CD4-positive, alpha-beta memory T cell (primary cell): ENCODE measurements at places on chromosomes 2 and 18. TPM values are rescaled to one million over a fixed set of nuclear protein-coding genes. Genes with fewer than 3 reads are reported as not detected.
A peak's percentile ranks its signal among the peaks of the same experiment; 100 is the strongest.

RBMS1 gene
- total RNA-seq = 101 TPM

OR6B2 gene
- total RNA-seq = not detected

HOXD3 gene
- not detected for total RNA-seq

GPR45 gene
- total RNA-seq = not detected

LHCGR gene
- not detected for total RNA-seq

CMPK2 gene
- 4.1 TPM for total RNA-seq

- no peak for DNase-seq
- no peaks in the 10 kb centered on the region for H3K36me3 ChIP-seq
- H3K4me1 ChIP-seq = peaks cover 23% of the 10 kb centered on the region
Measured at GRCh38 chr2:181367906-181368435, 89.2 kb upstream of the ITGA4 start.

DNA sequence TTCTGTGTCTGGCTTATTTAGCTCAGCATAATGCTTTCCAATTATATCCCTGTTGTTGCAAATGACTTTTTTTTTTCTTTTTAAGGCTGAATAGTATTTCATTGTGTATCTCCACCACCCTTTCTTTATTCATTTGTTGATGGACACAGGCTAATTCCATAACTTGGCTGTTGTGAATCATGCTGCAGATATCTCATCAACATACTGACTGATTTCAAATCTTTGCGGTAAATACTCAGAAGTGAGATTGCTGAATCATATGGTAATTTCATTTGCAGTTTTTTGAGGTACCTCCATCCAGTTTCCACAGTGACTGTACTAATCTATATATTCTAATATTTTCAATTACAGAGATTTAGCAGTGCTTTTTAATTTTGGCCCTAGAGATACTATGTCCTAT lies 266.2 kb downstream of the TMX3 start:
- no peaks in the 10 kb centered on the region for H3K27me3 ChIP-seq
- H3K27ac ChIP-seq = no peak overlapping the region
- H3K4me1 ChIP-seq = no peaks in the 10 kb centered on the region
- no peaks in the 10 kb centered on the region for H3K36me3 ChIP-seq
- H3K4me3 ChIP-seq = no peak overlapping the region
- no peak for DNase-seq

DNA sequence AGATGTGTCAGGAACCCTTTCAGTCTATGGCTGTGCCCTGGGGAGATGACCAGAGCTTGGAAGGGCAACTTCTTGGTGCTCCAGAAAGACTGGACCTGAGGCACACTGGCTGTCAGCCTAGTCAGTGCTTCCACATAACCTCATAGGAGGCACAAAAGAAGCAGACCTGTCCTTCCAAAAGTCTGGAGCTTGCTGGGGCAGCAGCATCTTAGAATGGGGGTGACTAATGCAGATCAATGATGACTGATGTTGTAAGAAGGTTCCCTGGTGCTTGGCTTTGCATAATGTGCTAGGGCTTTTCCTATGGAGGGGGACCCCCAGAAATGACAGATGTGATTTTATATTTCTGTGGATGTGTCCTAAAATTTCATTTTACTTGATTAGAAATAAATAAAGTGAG lies 255.7 kb upstream of the THUMPD2 start:
- no peak overlapping the region for H3K4me3 ChIP-seq
- no peaks in the 10 kb centered on the region for H3K27me3 ChIP-seq
- no peaks in the 10 kb centered on the region for H3K4me1 ChIP-seq
- no peak for DNase-seq
- no peaks in the 10 kb centered on the region for H3K36me3 ChIP-seq

DNA sequence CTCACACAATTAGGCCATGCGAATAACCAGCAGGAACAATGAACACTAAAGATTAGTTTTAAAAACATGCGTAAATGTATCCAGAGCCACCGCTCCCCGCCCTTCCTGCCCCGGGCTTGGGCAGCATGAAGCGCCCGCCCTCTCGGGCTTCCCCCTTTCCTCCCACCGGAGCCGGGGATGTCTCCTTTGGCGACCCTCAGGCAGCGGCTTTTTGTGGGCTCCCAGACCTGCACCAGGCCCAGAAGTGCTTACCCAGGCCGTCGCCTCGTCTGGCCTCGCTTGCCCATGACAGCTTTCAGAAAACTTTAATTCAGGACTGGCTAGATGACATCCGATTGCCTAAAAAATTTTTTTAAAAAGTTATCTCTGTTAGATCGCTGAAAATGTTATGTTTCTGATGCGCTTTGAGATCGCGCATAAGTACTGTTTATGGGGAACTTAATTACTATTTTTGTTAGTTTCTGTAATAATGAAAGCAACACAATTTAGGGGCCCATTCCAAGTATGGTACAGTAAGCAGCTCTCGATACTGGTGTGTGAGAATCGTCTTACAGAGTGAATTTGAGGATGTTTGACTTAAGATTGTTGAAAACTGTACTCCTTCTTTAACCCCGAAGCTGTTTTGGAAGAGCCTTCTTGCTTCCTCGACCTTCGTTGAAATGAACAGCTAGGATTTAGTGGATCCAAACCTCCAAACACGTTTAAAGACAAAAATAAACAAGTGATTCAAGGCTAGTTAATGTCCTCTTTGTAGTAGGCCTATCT lies 1.1 kb downstream of the MAP3K20 start:
- H3K27me3 ChIP-seq = no peaks in the 10 kb centered on the region
- peaks cover 10% of the 10 kb centered on the region for H3K4me1 ChIP-seq
- no peak overlapping the region for H3K27ac ChIP-seq
- no peaks in the 10 kb centered on the region for H3K36me3 ChIP-seq
- H3K4me3 ChIP-seq = no peak overlapping the region

- no peaks in the 10 kb centered on the region for H3K4me1 ChIP-seq
- DNase-seq = no peak
- H3K4me3 ChIP-seq = no peak overlapping the region
- no peak overlapping the region for H3K27ac ChIP-seq
Measured at GRCh38 chr2:202307690-202308089, 42.1 kb downstream of the NOP58 start.

DNA sequence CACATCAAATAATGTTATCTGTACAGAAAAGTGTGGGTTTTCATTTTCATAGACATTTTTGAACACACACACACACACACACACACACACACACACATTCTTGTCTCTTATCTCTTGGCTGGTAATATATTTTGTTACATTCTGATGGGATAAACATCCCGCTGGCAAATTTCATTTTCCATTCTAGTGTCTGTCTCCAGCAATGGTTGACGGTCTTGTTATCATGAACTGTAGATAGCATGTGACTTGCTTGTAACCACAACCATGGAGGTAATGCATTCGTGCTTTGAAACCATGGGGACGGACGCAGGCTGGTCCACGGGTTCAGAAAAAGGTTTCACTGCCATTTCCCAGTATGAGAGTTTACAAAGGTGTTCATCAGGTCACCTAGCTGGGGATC lies 156.4 kb downstream of the PPP1R1C start:
- no peak overlapping the region for H3K27ac ChIP-seq
- no peaks in the 10 kb centered on the region for H3K27me3 ChIP-seq
- no peaks in the 10 kb centered on the region for H3K36me3 ChIP-seq
- H3K4me3 ChIP-seq = no peak overlapping the region
- no peak for DNase-seq

DNA sequence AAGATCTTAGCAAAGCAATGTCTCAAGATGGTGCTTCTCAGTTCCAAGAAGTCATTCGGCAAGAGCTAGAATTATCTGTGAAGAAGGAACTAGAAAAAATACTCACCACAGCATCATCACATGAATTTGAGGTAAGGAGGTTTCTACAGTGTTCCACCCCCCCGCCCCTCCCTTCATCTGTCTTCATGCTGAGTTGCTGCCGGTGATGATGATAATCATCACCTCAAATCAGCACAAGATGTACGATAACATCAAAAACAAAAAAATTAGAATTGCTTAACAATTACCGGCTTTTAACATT lies 14.6 kb downstream of the UGP2 start:
- H3K27ac ChIP-seq = peak overlapping the region; percentile 68
- H3K36me3 ChIP-seq = peaks cover 7% of the 10 kb centered on the region
- peak; percentile 67 for DNase-seq
- no peak overlapping the region for H3K4me3 ChIP-seq

DNA sequence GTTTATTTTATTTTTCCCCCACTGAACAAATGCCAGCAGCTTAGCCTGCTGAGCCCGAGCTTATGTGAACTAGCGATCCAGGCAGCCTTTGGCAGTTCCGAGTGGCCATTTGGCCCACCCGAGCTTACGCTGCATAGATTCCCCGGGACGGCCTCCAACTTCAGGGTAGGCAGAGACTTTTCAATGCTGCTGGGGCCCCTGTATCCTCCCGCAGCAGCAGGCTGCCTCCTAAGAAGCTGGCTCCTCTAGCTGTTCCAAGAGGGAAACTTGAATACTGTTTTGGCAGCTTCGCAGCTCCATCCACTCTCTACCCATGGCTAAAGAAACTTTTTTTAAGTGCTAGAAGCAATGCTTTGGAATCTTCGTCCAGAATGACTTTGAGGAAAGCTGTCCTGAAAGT lies 295.2 kb downstream of the SS18 start:
- no peaks in the 10 kb centered on the region for H3K27me3 ChIP-seq
- no peak overlapping the region for H3K4me3 ChIP-seq
- no peaks in the 10 kb centered on the region for H3K4me1 ChIP-seq

GRCh38 chr2:190343089-190343535 lies 277 bp upstream of the INPP1 start:
- no peaks in the 10 kb centered on the region for H3K27me3 ChIP-seq
- no peaks in the 10 kb centered on the region for H3K36me3 ChIP-seq
- H3K27ac ChIP-seq = no peak overlapping the region
- H3K4me1 ChIP-seq = peaks cover 14% of the 10 kb centered on the region

- no peaks in the 10 kb centered on the region for H3K27me3 ChIP-seq
- H3K4me1 ChIP-seq = no peaks in the 10 kb centered on the region
- no peaks in the 10 kb centered on the region for H3K36me3 ChIP-seq
- no peak for DNase-seq
Measured at GRCh38 chr18:78213361-78213994, 766.1 kb upstream of the SALL3 start.

- H3K36me3 ChIP-seq = no peaks in the 10 kb centered on the region
- H3K27ac ChIP-seq = no peak overlapping the region
- no peaks in the 10 kb centered on the region for H3K27me3 ChIP-seq
- no peak for DNase-seq
- no peaks in the 10 kb centered on the region for H3K4me1 ChIP-seq
Measured at GRCh38 chr2:309954-310510, 22.1 kb upstream of the ALKAL2 start.

DNA sequence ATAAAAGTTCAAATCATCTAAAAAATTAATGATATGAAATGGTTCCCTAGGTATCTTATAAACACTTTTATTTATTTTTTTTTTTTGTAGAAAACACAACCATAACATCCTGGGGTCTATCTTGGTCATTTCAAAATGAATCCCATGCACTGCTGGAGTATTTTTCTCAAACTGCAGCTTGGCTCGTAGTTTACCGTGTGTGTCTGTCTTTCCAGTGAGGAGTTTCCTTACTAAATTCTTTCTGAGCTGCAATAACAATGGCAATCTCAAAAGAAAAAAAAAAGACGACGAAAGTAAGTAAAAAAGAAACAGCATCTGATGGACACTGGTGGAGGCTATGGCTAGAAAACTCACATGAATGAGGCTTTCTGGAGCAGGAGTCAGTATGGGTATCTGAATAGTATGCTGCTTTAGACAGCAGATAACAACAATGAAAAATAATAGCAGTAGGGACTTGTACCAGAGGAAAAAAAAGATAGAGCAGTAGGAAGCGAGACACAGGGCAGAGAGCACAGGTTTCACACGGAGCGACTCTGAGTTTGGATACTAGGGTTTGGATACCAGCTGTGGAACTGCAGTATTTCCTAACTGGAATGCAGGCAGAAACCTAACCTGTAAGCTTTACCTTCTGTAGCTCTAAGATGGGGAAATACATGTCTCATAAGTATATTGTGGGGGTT lies 43.5 kb downstream of the CALCRL start:
- H3K27me3 ChIP-seq = no peaks in the 10 kb centered on the region
- H3K36me3 ChIP-seq = no peaks in the 10 kb centered on the region
- no peaks in the 10 kb centered on the region for H3K4me1 ChIP-seq
- no peak for DNase-seq
- no peak overlapping the region for H3K27ac ChIP-seq
